ENCODE measurements at places on chromosomes 11 and 22.

DNA sequence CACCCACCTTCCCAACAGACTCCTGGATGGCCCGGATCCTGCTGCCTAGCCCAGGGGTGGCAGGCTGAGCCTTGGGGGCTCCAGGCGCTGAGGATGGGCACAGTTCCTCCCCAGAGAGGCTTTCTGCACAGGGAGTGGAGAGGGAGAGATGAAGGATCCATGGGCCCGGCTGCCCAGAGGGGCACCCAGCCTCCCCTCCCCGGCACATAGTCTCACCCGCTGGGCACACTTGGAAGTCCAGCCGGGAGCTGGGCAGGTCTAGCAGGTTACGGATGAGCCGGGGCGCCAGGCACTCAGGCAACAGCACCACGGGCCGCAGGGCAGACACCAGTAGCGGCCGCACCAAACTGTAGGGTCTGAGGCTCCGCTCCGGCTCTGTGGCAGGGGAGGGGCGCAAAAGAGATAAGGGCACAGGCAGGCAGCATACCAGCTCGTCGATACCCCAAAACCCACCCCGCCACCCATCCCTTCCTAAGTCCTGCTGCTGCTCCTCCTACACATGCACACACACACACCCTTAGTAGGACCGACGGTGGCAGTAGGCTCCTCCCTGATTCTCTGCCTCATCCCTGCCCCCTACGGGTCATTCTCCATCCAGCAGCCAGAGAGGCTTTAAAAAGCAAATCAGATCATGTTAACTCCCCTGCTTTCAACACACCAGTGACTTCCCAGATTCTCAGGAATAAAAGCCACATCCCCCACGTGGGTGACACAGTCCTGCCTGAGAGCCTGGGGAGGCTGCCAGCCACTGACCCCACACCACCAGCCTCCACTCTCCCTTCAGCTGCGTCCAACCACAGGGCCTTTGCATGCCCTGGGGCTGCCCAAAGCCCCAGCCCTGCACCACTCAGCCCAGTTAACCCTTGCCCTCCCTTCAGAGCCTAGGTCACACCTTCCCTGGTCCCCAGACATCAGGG lies 6.5 kb upstream of the MFNG start:
- peaks cover 22% of the 10 kb centered on the region for H3K4me1 ChIP-seq
- ATAC-seq: peak; percentile 82
- H3K4me3 ChIP-seq: no peak overlapping the region
- H3K36me3 ChIP-seq: no peaks in the 10 kb centered on the region
- H3K27ac ChIP-seq: peak overlapping the region; percentile 59
- H3K27me3 ChIP-seq: no peaks in the 10 kb centered on the region

DNA sequence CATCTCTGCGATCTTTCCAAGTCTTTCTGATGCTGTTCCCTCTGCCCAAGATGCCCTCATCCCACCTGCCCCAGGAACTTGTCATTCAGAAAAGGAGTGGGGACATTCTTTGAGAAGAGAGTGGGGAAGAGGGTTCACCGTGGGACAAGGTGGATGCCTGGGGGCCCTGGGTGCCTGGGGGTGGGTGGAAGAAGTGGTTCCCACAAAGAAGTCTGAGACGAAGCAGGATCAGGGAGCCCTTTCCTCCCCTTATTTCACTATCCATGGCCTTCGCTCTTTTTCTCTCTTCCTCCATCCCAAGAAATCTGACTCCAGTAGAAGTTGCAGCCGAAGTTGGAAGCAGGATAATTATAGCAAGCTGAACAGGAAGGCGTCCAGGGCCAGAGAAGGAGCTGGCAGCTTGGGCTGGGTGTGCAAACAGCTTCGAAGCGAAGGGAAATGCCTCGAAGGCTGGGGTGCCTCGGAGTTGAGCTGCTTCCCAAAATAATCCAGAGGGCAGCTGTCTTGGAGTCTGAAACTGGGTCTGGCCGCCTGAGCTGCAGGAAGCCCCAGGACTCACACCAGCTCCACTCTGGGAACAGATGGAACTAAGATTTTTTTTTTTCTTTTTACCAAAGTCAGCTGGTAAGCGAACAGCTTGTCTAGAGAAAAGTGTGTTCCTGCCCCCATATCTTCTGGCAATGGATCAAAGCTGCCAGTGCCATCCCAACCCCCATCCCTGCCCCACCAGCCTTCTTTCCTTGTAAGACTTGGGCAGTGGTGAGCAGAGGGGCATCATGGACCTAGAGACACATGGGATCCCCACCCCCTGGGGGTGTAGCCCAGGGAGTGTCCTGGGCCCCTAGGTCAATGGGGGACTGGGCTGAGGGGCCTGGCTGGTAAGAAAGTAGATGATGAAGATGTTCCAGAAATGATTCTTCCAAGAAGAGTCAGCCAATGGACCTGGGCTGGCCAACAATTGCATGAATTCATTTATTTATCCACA lies 31.5 kb downstream of the PARVG start:
- H3K36me3 ChIP-seq: peaks cover 6% of the 10 kb centered on the region
- H3K4me1 ChIP-seq: peaks cover 13% of the 10 kb centered on the region
- no peak overlapping the region for H3K27ac ChIP-seq
- no peaks in the 10 kb centered on the region for H3K27me3 ChIP-seq
- no peak for ATAC-seq

GRCh38 chr11:85827748-85828639 lies 17.1 kb upstream of the SYTL2 start:
- peak overlapping the region; percentile 93 for H3K27ac ChIP-seq
- H3K36me3 ChIP-seq: no peaks in the 10 kb centered on the region
- H3K27me3 ChIP-seq: no peaks in the 10 kb centered on the region
- peak; percentile 67 for ATAC-seq
- H3K4me3 ChIP-seq: peak overlapping the region; percentile 64
- H3K4me1 ChIP-seq: peaks cover 25% of the 10 kb centered on the region

DNA sequence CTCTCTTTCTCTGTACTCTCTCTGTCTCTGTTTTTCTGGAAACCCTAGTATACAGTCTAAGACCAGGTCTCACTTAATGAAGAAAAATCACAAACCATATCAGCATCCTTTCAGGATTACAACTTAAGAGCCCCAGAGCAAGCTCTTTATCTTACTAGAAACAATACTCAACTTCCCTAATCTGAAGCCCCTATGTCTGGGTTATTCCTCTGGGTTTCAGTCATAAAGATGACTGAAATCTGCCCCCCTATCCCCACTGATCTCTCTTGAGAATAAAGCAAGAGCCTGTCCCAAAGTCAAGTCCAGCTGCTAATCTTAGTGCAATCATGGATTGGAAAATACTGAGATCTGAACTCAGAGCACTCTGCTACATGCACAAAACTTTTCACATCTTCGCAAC lies 53.9 kb upstream of the PICALM start:
- no peaks in the 10 kb centered on the region for H3K36me3 ChIP-seq
- H3K4me1 ChIP-seq: peaks cover 6% of the 10 kb centered on the region
- H3K4me3 ChIP-seq: no peak overlapping the region
- H3K27ac ChIP-seq: no peak overlapping the region
- ATAC-seq: no peak

- no peaks in the 10 kb centered on the region for H3K27me3 ChIP-seq
- H3K4me1 ChIP-seq: peaks cover 19% of the 10 kb centered on the region
- peak; percentile 1 for ATAC-seq
- peak within 1 kb of the TSS; percentile 99 for H3K4me3 ChIP-seq
These were observed at the start of gene TEX54 for GRCh38 chr11:62832336-62833234. TSS of gene TEX54 (minus strand) at chr11:62832841.

DNA sequence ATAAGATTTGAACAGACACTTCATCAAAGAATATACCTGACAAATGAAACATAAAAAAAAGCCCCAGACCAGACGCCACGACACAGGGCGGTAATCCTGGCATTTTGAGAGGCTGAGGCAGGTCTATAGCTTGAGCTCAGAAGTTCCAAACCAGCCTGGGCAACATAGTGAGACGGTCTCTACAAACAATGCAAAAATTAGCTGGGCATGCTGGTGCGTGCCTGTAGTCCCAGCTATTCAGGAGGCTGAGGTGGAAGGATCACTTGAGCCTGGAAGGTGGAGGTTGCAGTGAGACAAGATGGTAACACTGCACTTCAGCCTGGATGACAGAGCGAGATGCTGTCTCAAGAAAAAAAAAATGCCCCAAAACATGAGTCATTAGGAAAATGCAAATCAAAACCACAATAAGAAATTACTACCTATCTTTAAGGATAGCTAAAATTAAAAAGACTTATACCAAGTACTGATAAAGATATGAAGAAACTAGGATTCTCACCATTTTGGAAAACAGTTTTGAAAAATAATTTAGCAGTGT lies 91.7 kb upstream of the GRAMD1B start:
- H3K4me1 ChIP-seq: no peaks in the 10 kb centered on the region
- ATAC-seq: peak; percentile 82
- H3K4me3 ChIP-seq: no peak overlapping the region
- H3K27me3 ChIP-seq: peaks cover 4% of the 10 kb centered on the region
- H3K27ac ChIP-seq: no peak overlapping the region
- no peaks in the 10 kb centered on the region for H3K36me3 ChIP-seq

- no peaks in the 10 kb centered on the region for H3K36me3 ChIP-seq
- no peaks in the 10 kb centered on the region for H3K27me3 ChIP-seq
- no peak overlapping the region for H3K4me3 ChIP-seq
These were observed 22.4 kb upstream of the CRYBB3 start for GRCh38 chr22:25177226-25177625.

- no peaks in the 10 kb centered on the region for H3K4me1 ChIP-seq
- no peaks in the 10 kb centered on the region for H3K27me3 ChIP-seq
- ATAC-seq: no peak
- no peak overlapping the region for H3K27ac ChIP-seq
These were observed 54.1 kb upstream of the ARHGAP42 start for GRCh38 chr11:100632941-100633452.

DNA sequence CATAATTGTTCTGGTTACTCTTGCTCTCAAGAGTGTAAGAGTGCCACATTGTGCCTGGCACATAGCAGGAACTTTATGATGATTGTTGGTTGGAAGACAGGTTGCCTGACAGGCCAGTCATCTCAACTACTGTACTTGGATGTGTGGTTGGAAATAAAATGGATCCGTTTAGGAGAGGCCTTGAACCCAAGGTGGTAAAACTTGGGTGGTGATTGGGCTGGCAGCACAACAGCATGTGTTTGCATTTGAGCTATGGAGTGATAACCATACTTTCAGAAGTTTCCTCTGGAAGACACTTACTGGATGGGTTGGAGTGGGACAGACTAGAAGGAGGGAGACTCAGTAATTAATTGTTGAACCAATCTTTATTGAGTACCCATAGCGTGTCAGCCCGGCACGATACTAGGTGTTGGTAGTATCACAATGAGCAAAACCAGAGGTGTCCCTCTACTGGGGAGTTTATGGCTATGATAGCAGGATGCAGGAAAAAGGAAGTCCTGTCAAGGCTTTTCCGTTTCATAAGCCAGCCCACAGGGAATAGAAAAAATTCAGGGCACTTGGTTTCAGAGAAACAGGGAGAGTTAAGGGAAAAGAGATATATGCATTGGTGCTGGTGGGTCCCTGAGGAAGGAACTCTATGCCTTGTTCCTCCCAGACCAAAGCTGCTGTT lies 3.1 kb upstream of the TMEM109 start:
- no peaks in the 10 kb centered on the region for H3K27me3 ChIP-seq
- peaks cover 27% of the 10 kb centered on the region for H3K4me1 ChIP-seq
- H3K27ac ChIP-seq: peak overlapping the region; percentile 44
- H3K36me3 ChIP-seq: peaks cover 16% of the 10 kb centered on the region

- no peak overlapping the region for H3K27ac ChIP-seq
- H3K4me1 ChIP-seq: no peaks in the 10 kb centered on the region
- peaks cover 3% of the 10 kb centered on the region for H3K27me3 ChIP-seq
- no peak overlapping the region for H3K4me3 ChIP-seq
These were observed 12.3 kb downstream of the B4GALNT4 start for GRCh38 chr11:381501-382072.

GRCh38 chr22:48853627-48854240 lies 973.9 kb downstream of the BRD1 start:
- ATAC-seq: no peak
- H3K4me1 ChIP-seq: no peaks in the 10 kb centered on the region
- H3K27ac ChIP-seq: no peak overlapping the region
- H3K27me3 ChIP-seq: peaks cover 6% of the 10 kb centered on the region

- no peaks in the 10 kb centered on the region for H3K4me1 ChIP-seq
- H3K27ac ChIP-seq: no peak overlapping the region
- peaks cover 7% of the 10 kb centered on the region for H3K27me3 ChIP-seq
- no peaks in the 10 kb centered on the region for H3K36me3 ChIP-seq
These were observed 126.9 kb upstream of the NCAM1 start for GRCh38 chr11:112834277-112834755.

GRCh38 chr11:66547662-66548009 lies 933 bp downstream of the ACTN3 start:
- no peak overlapping the region for H3K27ac ChIP-seq
- ATAC-seq: no peak
- H3K27me3 ChIP-seq: no peaks in the 10 kb centered on the region
- peaks cover 19% of the 10 kb centered on the region for H3K4me1 ChIP-seq
- peaks cover 10% of the 10 kb centered on the region for H3K36me3 ChIP-seq

- no peak overlapping the region for H3K4me3 ChIP-seq
- H3K36me3 ChIP-seq: no peaks in the 10 kb centered on the region
- H3K4me1 ChIP-seq: no peaks in the 10 kb centered on the region
- no peak for ATAC-seq
These were observed 90.8 kb upstream of the KCNQ1OT1 start for GRCh38 chr11:2790568-2790921.

DNA sequence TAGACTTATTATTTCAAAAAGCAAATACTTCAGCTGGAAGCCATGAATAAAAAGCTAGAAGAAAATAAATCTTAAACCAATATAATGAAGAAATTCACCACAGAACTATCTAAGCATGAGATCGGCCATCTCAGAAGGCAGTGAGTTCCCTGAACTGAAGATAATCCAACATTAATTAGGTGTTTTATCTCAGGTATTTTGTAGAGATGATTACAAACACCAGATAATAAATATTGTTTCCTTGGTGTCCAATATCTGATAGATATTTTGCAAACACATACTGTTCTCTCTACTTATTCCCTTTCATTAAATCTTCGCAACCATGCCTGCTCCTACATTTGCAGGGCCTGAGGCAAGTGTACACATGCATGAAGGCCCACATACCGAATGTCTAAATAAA lies 26.0 kb upstream of the FAM181B start:
- no peak for ATAC-seq
- no peaks in the 10 kb centered on the region for H3K36me3 ChIP-seq
- no peak overlapping the region for H3K27ac ChIP-seq

DNA sequence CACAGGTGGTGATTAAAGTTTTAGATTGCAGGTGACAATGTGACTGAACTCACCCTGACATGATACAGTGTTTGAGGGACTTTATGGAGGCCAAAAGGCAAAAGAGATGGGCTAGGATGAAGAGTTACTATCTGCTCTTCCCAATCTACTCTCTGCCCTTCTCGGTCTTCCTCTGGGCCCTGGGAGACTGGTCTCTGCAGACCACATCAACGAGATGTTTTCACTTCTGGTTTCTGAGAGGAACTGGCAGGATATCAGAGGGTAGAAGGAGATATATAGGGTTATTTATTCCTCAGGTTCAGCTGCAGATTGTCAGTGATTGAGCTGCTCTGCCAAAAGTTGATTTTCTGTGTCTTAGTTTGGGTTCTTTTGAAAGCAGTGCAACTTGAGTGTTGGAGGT lies 32.4 kb upstream of the CD44 start:
- H3K4me1 ChIP-seq: peaks cover 37% of the 10 kb centered on the region
- peak overlapping the region; percentile 3 for H3K27ac ChIP-seq
- H3K4me3 ChIP-seq: peak overlapping the region; percentile 12
- no peaks in the 10 kb centered on the region for H3K27me3 ChIP-seq
- H3K36me3 ChIP-seq: no peaks in the 10 kb centered on the region

DNA sequence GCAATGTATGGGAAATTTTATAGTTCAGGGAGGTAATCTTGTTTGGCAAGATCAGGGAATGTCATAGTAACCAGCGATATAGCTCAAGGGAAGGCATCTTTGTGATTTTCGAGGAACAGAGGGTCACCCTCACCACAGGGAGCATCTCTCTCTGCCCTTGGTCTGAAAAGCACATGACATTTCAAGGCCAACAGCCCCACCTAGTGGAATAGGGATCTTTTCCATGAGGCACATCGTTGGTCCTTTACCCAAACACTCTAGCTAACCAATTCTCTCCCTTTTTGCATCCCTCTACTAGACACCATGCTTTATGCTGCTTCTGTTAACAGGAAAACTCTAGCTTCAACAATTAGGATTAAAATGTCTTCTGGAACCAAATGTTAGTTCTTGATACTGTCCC lies 179.0 kb downstream of the GRM5 start:
- ATAC-seq: no peak
- H3K4me3 ChIP-seq: no peak overlapping the region
- H3K27ac ChIP-seq: no peak overlapping the region
- no peaks in the 10 kb centered on the region for H3K36me3 ChIP-seq
